Breast epithelium (tissue), 4 donors: ENCODE measurements at places on chromosomes 4 and X. TPM values are rescaled to one million over a fixed set of nuclear protein-coding genes. Genes with fewer than 3 reads are reported as not detected.

- DNase-seq = peak; percentile 39
These were observed 9.9 kb downstream of the ZNF157 start for GRCh38 chrX:47380268-47380667.

DNA sequence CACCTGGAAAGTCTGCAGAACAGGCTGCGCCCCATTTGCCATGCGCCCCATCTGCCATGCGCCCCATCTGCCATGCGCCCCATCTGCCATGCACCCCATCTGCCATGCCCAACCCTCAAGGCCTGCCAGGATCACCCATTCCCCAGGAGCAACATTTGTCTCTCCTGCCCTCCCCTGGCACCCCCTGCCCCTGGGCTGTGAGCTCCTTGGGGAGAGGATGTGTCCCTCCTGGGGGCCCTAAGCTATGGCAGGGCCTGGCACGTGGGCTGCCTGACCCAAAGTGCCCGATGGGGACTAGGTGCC is 82.6 kb downstream of the FAM53A start:
- no peak for DNase-seq

The TMEM144 gene
- 14.7 TPM for total RNA-seq

The PNPLA4 gene
- total RNA-seq = 16.8 TPM

GRCh38 chr4:113878668-113879067 is 100.8 kb downstream of the ARSJ start:
- DNase-seq = no peak

DNA sequence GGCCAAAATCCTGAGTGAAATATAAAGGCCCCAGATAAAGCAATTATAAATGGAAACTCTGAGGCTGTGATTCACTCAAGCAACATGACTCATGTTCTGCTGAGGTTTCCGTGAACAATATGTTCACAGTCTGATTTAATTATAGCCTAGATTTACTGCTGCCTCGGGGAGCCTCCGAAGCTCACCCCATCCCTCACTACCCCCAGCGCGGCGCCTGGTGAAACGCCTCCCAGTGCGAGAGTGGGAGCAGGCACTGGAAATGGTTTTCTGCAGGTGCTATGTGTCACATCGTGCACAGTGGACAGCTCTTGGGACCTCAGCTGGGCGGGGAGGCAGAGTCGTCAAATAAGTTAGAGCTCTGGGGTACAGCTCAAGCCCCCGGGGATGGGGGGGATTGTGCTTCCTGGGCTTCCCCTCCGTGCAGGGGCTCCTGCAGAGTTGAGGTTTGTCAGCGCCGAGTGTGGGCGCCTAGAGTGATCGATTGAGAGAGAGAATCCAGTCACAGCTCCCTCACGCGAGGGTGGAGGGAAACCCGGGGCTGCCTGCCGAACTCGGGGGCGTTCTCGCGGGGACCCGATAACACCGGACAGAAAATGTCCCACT is 110.6 kb downstream of the PHKA2 start:
- no peak for DNase-seq

- DNase-seq = no peak
These were observed 22.5 kb downstream of the PDK3 start for GRCh38 chrX:24487571-24487970.

GRCh38 chr4:110197529-110198042 is 829 bp downstream of the ELOVL6 start:
- no peak for DNase-seq

- no peak for DNase-seq
These were observed 482.9 kb downstream of the NAF1 start for GRCh38 chr4:162683659-162684370.

DNA sequence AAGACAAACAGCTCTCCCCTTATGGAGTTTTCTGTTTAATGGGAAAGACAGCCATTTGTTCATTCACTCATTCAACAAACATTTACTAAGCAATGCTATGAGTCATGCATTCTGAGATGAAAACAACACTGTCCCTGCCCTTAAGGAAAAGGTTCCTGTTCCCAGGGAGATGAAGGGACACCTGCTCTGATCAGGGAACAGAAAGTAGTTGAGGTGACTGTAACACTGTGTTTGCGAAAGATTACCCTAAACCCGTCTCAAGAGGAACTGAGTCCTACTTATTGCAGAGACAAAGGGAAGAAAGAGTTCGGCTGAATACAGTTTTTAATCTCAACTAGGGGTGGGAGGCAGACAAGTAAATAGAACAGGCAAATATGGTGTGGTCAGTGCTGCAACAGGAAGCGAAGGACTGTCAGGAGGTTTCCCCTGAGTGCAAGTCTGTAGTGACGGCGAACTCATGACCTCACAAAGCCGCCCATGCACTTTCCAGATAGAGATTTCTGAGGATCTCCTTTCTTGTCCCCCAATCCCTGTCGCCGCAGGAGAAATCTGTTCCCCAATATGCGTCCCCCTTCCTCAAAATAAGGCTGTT is 712 bp downstream of the STX18 start:
- no peak for DNase-seq

GRCh38 chr4:16801356-16801755 is 97.1 kb downstream of the LDB2 start:
- DNase-seq = no peak

DNA sequence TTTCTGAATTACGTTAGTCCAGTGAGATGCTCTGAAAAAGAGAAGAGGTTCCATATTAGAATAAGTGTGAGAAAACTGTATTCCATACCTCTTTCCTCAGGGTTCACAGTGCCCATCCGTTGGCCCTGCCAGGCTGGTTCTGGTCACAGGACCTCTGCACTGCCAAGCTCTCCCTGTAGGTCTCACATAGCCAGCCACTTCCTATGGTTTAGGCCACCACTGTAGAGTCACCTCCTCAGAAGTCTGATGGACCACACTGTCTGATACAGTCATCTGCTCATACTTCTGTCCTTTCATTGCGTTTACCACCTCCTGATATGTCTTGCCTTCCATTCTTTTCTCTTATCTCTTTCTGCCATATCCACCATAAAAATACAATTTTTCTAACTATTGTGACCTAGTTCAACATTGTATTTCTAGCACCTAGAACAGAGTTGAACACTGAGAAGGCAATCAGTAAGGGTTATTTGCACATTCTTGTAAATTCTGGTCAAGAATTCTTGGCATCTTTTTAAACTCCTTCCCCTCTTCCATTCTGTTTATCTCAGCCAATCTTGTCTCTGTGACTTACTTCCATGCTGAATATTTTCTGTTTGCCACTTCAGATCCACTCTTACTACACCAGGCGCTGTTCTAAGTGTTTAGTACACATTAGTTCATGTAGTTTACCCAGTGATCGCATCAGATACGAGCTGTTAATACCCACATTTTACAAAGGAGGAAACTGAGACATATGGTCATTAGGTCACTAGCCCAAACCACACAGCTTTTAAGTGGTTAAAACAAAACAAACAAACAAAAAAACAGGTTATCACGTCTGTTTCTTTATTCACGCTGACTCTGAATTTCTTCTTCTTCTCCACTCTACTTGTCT is 125.6 kb downstream of the CBR4 start:
- DNase-seq = no peak

DNA sequence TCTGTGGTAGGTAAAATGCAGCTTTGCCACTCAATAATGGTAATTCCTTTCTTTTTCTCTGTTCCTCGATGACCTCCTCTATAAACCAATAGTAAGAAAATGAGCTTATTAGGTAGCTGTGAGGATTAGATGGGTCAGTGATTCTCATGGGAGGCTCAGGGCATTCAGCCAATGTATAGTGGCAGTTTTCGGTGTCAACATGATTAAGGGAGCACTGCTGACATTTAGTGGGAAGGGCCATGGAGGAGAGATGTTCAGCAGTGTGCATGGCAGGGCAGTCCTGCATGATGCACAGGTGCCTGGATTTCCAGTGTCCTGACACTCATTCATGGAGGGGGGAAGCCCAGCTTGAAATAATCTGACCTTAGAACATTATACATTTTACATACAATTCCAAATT is 232.8 kb downstream of the PDGFC start:
- DNase-seq = no peak

The GUCY1B1 gene
- total RNA-seq = 11.9 TPM

The WDR17 gene
- total RNA-seq = 2.6 TPM

GRCh38 chr4:119829326-119829725 is 200.7 kb upstream of the PDE5A start:
- no peak for DNase-seq

DNA sequence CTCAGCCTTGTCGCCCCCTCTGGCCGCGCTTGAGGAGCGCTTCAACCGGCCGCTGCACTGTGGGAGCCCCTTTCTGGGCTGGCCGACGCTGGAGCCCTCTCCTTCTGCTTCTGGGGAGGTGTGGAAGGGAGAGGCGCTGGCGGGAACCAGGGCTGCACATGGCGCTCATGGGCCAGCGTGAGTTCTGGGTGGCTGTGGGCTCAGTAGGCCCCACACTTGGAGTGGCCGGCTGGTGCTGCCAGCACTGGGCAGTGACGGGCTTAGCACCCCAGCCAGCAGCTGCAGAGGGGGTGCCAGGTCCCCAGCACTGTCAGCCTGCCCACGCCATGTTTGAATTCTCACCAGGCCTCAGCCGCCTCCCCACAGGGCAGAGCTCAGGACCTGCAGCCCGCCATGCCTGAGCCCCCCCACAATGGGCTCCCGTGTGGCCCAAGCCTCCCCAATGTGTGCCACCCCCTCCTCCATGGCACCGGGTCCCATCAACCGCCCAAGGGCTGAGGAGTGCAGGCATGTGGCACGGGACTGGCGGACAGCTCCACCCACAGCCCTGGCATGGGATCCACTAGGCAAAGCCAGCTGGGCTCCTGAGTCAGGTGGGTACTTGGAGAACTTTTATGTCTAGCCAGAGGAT is 615.2 kb downstream of the TRIML1 start:
- no peak for DNase-seq

- DNase-seq = no peak
These were observed 121.6 kb upstream of the HTR2C start for GRCh38 chrX:114462266-114462665.

- DNase-seq = no peak
These were observed 83.0 kb downstream of the MAB21L2 start for GRCh38 chr4:150664935-150665334.

The BEX3 gene
- 121 TPM for total RNA-seq

GRCh38 chr4:123659730-123660129 is 263.1 kb downstream of the SPRY1 start:
- DNase-seq = no peak

DNA sequence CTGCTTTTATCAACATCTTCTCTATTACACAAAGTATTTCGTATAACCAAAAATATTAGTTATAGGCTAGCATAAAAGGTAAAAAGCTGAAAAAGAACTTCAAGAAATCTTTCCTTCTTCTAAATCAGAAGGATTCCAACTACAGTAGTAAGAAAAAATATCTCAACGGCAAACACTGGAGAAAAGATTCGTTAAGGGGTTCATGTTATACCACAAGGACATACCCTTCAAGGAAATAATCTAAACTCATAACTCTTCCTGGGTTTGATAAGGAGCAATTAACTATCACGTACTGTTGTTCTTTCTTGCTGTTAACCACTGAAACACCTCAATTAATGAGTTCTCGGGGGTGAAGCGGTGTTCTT is 1.5 kb downstream of the SMIM14 start:
- DNase-seq = no peak

GRCh38 chr4:103786014-103786413 is 66.2 kb upstream of the TACR3 start:
- no peak for DNase-seq

GRCh38 chr4:78019414-78019813 is 37.7 kb upstream of the FRAS1 start:
- DNase-seq = no peak

DNA sequence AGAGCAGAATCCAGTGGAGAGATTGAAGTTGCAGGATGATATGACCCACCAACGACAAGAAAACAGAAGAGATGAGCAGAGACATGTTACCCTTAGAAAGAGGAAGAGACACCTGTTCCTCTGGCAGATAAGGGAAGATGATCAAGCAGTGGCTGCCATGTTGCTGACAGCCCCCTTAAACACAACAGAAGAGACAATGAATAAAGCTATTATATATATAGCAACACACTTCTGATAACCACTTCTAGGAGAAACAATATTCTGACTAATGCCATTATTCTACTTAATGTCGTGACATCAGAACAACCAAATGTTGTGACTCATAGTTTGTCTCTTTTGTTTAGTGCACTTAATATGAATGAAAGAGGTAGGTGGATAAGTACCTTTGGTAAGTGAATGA is 44.9 kb downstream of the SH3RF1 start:
- no peak for DNase-seq

DNA sequence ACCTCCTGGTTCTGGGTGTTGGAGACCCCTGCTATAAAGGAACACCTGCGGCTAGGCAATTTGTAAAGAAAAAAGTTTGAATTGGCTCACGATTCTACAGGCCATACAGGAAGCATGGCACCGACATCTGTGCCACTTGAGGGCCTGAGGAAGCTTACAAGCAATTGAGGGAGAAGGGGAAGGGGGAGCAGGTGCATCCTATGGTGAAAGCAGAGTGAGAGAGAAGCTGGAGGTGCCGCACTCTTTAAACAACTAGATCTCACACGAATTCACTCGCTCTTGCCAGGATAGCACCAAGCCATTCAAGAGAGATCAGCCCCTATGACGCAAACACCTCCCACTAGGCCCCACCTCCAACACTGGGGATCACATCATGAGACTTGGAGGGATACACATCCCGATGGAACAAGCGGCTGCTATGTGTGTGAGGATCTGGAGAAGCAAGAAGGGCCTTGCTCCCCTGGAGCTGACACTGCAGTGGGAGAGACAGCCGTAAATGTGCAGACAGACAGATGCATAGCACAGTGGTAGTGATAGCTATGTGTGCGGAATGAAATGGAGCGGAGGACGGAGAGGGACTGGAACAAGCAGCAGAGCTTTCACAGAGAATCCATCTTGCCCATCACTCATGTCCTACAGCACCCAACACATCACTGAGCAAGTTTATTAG is 60.7 kb upstream of the HELT start:
- no peak for DNase-seq

GRCh38 chr4:75099321-75099720 is 166.4 kb downstream of the PARM1 start:
- no peak for DNase-seq

DNA sequence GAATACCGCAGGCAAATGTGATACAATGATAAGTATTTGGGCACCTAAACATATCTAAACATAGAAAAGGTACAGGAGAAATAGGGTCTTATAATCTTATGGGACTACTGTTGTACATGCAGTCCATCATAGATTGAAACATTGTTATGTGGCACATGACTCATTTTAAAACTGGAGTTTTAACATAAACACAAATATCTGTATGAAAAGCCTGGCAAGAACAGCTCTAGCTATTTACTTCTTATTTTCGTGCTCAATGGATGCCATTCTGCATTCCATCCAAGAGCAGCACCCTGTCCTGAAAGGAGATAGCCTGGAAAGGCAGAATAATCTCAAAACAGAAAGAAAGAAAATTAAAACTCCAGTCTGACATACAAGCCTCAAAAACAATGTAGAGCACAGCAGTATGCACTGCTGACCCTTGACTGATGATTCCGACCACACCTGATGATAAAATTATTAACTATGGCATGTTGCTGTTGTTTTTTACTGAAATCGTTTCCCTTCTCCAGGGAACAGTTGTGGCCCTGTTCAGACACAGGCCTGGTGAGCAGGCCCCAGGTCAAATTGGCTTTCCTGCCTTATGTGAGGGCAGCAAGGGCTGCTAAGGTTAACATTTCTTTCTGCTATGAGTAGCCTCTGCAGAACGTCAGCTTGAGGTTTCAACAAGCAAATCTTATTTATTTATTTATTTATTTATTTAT is 152.7 kb downstream of the APBB2 start:
- no peak for DNase-seq
